Activated CD4-positive, alpha-beta T cell treated with anti-CD3 and anti-CD28 coated beads, Interleukin-2, amount 50 U/mL, for 1 hour (primary cell): ENCODE measurements at places on chromosomes 4 and X.
A peak's percentile ranks its signal among the peaks of the same experiment; 100 is the strongest.

DNA sequence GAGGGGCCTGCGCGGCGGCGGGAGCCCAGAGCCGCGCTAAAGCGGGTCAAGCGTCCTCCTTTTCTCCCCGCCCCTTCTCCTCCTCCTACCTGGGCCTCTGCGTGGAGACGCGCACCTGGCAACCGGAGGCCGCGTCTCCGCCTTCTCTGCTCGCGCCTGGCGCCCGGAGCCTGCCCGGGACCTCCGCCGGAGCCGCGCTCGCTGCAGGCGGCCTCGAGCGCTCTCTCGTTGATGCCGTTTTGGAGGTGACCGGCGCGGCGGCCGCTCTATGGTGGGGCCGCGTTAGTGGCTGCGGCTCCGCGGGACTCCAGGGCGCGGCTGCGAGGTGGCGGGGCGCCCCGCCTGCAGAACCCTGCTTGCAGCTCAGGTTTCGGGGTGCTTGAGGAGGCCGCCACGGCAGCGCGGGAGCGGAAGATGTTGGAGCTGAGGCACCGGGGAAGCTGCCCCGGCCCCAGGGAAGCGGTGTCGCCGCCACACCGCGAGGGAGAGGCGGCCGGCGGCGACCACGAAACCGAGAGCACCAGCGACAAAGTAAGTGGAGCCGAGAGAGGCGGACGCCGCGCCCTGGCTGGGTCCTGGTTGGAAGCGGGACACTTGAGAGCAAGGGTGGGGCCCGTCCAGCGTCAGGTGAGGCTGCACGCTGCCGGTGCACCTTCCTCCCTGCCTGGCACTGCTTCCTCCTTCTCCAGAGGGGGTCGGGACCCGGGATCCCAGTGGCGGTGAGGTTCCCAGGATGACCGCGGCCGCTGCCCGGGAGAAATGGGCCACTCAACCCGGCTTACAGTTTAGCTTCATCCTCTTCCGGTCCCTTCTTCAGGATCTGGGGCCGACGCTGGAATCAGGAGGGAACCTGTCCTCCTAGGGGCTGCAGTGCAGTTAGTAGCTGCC is at the start of gene CDS1:
Gene CDS1 (plus strand): TSS at position 140 of the 888 bp plus-strand sequence. CDS start 275 bp downstream, at position 415.
- DNase-seq, result no peak

- DNase-seq, result no peak
Measured at GRCh38 chrX:155071694-155072280, 479 bp downstream of the BRCC3 start.

GRCh38 chr4:84480082-84480481 is 19.0 kb downstream of the NKX6-1 start:
- no peak for DNase-seq

- peak; percentile 39 for DNase-seq
Measured at GRCh38 chr4:140049024-140049848, 104.7 kb downstream of the MAML3 start.

DNA sequence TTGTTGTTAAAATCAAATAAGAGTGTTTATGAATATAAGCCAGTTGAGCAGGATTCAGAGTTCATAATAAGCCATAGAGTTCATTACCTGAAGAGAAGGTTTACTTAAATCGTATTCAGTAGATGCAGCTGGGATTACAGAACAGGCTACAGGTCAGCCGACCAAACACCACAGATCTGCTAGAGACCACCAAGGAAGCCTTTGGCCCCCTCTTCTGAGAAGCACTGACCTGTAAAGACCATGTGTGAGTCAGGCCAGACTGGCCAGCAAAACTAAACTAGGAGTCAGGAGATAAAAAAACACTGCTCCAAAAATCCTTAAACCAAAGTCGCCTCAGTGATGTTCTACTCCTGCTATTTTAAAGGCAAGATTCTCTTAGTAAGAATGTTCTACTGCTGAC is 1125.5 kb downstream of the FAT4 start:
- DNase-seq, result no peak

DNA sequence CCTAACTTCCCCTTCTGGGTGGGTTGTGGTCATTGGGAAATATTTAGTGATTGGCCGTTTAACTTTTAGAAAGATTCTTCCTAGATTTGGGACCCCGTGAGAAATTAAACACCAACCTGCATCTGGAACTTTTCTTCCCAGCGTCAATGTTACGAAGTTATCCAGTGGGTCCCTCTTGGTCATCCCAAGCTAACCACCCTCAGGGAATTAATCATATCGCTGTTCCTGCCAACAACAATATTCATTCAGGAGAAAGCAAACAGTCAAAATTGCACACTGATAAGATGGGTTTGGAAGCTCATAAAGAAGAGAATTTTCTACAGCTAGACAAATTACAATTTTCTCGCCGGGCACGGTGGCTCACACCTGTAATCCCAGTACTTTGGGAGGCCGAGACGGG is 121.2 kb upstream of the STX18 start:
- DNase-seq, result no peak

DNA sequence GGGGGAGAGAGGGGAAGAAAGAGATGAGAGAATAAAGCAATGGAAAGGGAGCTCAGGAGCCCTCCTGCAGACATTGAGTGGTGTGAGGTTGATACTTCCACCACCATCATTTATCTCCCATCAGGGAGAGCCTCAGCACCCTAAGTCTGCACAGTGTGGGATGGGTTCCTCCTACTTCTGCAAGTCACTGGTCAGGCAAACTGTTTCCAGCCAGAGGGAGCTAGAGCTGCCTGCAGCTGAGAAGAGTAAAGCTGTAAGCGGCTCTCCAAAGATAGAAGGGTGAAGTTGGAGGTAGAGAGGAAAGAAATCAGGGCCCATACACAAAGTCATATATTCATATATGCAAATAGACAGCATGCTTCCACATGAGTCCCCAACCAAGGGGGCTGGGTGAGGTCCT is 21.9 kb upstream of the ZNF81 start:
- DNase-seq, result no peak

DNA sequence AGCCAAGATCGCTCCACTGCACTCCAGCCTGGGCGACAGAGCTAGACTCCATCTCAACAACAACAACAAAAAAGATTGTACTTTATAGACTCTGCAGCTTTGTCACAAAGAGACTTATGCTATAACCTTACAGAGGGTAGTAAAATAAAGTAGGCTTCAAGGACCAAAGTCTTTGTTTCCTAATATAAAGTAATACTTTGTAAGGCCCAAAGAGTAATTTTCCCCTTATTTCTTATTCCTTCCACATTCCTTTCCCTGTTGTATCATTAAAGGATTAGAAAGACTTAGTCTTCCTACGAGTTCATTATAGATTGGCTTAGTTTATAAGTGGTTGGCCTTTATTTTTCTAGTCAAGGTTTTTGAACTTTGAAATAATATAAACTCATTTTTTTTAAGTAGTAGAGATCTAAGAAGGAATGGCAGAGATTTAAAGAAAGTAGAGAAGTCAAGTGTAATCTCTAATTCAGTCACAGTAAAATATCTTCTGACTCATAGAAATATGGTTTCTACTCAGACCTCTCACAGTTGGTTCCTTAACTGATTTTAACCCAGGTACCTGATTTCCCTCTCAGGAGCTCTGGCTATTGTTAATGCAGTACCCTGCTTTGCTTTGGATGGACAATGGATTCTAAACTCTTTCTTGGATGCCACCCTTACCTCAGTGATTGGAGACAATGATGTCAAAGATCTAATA is 26.2 kb downstream of the YY2 start:
- no peak for DNase-seq

GRCh38 chr4:186698525-186698924 is 25.1 kb downstream of the FAT1 start:
- DNase-seq, result no peak
